ENCODE measurements at places on chromosomes 13 and 19.

- DNase-seq: no peak
Measured at GRCh38 chr13:23748109-23748990, 140.8 kb downstream of the MIPEP start.

- no peak for DNase-seq
Measured at GRCh38 chr13:49858178-49858856, 65.8 kb upstream of the KPNA3 start.

DNA sequence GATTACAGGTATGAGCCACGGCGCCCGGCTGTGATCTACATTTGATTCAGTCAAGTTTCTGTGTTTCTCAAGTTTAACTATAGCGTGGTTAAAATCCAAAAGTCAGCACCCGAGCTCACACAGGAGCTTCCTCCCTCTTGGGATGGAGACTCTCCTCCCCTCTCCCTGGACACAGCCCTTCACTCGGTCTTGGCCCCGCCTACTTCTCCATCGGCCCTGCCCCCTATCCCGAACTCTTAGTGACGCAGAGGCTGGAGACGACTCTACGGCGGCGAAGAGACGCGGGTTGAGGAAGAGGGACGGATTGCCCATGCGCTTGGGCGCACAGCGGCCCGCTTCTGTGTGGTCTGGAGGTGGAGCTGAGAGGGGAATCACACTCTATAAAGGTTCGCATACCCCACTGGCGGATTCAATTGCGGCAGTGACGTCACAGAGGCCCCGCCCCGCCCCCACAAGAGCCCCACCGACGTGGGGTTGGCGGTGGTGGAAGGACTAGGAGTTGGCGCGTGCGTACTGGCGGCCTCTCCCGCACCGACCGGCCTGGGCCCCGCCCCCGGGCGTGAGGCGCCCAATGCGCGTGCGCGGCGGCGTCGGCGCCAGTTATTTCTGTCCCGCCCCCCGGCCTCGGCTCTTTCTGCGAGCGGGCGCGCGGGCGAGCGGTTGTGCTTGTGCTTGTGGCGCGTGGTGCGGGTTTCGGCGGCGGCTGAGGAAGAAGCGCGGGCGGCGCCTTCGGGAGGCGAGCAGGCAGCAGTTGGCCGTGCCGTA is at the start of gene TRIM28:
TRIM28 (plus strand) TSS at position 239 of the 765 bp plus-strand sequence. CDS start 694 bp downstream, outside the sequence.
- DNase-seq: no peak

- DNase-seq: no peak
Measured at GRCh38 chr13:36430247-36431203, 1.8 kb upstream of the CCNA1 start.

- DNase-seq: no peak
Measured at GRCh38 chr13:51002736-51003135, 93.1 kb downstream of the RNASEH2B start.

- DNase-seq: no peak
Measured at GRCh38 chr13:67474115-67474514, 244.0 kb upstream of the PCDH9 start.

- DNase-seq: no peak
Measured at GRCh38 chr13:51524312-51524711, 60.0 kb upstream of the WDFY2 start.

DNA sequence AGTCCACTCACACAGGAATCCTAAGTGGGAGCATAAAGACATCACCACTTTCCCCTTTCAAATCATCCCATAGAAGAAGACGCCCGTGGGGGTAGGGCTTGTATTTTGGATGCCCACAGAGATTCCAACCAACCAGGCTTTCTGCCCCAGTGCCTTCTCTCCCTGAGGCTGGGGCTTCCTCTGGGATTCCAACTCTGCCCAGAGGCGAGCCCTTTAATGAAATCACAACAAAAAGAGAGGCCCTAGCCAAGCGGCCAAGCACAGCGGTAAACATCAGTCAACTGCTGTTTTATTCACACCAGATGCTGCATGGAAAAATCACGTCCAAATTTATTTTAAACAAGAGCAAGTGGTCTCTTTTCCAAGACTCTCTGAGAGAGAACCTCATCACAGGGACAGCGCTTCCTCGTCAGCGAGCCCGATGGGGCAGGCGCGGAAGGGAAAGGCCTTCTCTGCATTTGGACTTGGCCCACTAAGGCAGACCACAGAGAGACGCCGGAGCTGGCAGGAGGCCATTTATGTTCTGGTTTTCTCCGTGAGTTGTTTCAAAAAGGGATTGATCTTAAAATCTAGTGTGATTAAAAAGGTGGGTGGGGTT is 31.5 kb downstream of the ADPRHL1 start:
- DNase-seq: no peak

DNA sequence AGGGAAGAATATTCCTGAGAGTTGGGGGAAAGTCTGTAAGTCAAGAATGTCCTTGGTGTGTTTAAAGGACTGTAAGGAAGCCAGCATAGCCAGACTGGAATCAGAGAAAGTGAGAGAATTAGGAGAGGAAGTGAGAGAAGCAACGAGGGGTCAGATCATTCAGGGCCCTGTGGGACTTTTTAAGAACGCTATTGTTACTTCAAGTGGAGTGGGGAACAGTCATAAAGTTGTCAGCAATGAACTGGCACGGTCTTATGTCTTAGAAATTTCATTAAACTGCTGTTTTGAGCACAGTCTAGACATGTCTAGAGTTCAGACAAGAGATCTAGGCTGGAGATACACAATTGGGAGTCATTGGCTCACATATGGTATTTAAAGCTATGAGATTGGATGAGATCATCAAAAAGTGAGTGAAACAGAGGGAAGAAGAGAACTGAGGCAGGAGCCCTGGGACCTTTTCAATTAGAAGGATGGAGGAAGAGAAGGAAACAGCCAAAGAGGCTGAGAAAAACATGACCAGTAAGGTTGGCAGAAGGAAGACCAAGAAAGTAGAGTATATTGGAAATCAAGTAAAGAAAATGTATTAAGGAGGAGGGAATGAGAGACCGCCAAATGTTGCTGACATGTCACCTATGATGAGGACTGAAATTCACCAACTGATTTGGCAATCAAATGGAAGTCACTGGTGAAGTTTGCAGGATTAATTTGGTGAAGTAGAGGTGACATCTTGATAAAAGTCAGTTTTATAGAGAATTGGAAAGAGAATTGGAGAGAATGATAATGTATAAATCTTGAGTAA is 263.5 kb downstream of the GPC5 start:
- no peak for DNase-seq

DNA sequence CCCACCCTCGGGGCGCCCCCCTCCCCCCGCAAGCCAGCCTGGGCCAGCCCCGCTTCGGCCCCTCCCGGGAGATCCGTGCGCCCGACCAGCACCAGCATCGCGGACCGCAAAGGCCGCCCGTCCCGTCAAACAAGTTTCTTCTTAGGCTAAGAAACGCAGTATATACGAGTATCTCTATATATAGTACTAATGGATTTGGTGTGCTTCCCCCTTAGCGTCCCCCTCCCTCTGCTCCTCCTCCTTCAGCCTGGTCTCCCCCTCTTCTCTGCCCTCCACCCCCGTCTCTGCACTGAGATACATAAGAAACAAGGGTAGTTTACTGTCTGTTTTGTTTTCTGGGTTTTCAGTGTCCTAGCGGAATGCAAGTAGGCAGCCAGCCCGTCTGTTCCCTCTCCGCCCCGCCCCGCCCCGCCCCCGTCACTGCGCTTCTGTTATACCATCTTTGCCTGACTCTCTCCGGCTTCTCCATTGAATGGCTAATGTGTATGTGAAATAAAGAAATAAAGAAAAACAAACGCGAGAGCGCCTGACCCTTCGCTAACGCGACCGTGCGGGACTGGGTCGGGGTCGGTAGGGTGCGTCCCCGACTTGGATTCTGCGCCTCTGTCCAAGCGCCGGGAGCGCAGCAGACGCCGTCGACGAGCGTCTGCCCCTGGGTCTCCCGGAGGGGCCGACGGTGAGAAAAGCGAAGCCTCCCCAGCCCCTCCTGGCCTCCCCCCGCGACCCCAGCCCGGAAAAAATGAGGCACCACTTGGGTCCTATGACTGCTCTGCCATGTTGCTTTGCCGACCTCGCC is 4.2 kb downstream of the LYL1 start:
- no peak for DNase-seq

DNA sequence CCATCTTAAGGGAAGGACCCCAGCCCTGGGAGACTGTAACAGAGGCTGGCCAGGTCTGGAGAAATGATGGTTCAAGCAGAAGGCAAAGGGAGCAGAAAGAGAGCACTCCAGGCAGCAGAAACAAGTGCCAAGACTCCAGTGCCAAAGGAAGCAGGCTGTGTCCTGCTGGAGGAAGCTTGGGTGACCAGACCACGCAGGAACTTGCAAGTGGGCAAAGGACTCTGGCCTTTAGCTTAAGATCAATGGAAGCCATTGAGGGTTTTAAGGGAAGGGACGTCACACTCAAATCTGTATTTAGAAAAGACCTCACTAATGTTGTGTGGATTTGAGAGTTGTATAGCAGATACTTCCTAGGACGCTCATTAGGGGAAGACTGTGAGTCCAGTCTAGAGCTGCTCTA is 95.5 kb downstream of the MIPEP start:
- no peak for DNase-seq

- no peak for DNase-seq
Measured at GRCh38 chr19:24140099-24140498, 53.1 kb downstream of the ZNF254 start.

GRCh38 chr13:92547266-92547665 is 679.3 kb upstream of the GPC6 start:
- DNase-seq: no peak

GRCh38 chr13:96104516-96104915 is 14.6 kb downstream of the HS6ST3 start:
- DNase-seq: no peak

- no peak for DNase-seq
Measured at GRCh38 chr13:25069236-25069635, 26.7 kb upstream of the PABPC3 start.

GRCh38 chr13:65727070-65727469 is 1503.1 kb downstream of the PCDH9 start:
- DNase-seq: no peak

Data from hippocampal formation (tissue), 2 donors.